ENCODE measurements at places on chromosomes 4 and X.
A peak's percentile ranks its signal among the peaks of the same experiment; 100 is the strongest.

- DNase-seq, result peak; percentile 57
Measured at GRCh38 chr4:1309261-1310010, 19.7 kb downstream of the MAEA start.

DNA sequence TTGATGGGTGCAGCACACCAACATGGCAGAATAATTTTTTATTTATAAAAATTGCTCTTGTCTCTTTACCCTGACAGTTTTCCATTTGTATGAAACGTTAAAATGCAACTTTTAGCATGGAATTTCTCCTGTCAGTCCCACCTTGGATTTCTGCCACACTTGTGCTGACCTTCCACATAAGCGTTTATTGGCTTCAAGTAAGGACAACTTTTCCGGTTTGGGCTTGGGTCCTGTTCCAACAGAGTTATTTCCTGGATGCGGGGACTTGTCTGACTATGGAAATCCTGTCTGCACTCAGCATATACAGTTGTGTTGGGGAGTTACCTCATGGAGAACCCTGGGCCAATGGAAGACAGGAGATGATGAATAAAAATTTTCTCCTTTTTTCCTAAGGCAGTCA lies 294.7 kb downstream of the NAF1 start:
- no peak for DNase-seq

DNA sequence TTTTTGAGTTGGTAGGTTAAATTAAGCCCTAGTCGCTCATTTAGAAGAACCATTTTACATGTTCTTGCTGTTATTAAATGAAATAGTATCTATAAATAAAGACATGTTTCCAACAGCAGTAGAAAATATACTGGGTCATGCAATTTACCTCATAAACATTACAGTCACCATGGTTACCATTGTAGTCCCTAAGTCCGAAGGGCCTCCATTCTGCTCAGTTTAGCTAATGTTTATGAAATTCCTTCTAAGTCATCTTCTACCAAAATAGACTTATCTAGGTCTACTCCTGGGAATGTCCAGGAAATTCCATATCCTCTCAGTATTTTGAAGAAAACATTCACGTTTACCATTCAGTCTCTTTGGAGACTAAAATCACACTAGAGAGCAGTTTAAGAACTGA lies 292.5 kb upstream of the DCAF8L1 start:
- DNase-seq, result no peak

DNA sequence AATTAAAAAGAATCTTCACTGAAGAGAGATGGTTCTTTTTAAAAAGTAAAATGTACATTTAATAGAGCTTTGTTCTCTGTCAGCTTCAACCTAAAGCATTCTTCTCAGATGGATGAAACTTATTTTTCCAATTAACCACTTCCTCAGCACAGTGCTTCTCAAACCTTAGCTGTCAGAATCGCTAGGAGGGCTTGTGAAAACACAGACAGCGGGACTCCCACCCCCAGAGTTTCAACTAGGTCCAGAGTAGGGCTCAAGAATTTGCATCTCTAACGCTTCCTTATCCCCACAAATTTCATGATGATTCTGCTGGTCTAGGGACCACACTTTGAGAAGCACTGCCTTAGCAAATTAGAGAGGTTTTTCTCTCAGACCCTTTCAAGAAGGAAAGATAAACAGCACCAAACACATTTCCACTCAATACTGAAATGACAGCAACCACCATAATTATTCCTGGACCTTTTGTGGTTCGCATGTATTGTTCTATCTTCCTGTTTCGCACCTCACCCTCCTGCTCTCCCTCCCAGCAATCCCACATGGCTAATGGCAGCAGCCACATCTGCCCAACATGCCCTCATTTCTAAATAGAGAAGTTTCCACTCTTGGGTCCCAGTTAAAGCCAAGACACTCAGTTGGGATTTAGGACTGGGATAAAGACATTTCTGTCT lies 73.2 kb downstream of the ZNF827 start:
- no peak for DNase-seq

- no peak for DNase-seq
Measured at GRCh38 chrX:154092371-154092770, 5.1 kb downstream of the MECP2 start.

GRCh38 chr4:155659176-155659575 lies 7.5 kb upstream of the GUCY1A1 start:
- no peak for DNase-seq

GRCh38 chrX:104253567-104254441 lies 929 bp downstream of the ESX1 start:
- no peak for DNase-seq

GRCh38 chrX:111283446-111283845 lies 13.2 kb upstream of the CAPN6 start:
- no peak for DNase-seq

- DNase-seq, result no peak
Measured at GRCh38 chr4:137408527-137409177, 123.6 kb downstream of the PCDH18 start.

GRCh38 chr4:35463251-35463952 lies 780.9 kb downstream of the ARAP2 start:
- DNase-seq, result no peak

GRCh38 chrX:155923200-155923599 lies 42.1 kb downstream of the VAMP7 start:
- DNase-seq, result no peak

DNA sequence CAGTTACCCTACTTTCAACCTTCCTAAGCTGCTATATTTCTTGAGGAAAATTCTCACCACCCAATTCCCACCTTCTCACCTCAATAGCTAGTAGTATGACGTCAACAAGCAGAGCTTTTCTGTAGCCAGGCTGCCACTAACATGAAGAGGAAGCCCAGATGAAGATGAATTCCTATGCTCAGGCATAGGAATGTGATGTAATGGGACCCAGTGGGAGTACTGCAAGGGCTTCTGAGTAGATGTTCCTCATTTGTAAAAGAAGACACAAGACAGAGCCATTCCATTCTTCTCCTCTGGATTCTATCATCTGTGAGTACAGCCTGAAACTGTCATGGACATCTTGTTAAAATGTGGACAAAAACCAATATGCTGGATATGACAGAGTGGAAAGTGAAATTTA lies 81.6 kb upstream of the KLF3 start:
- no peak for DNase-seq

- DNase-seq, result no peak
Measured at GRCh38 chrX:9151772-9152307, 117.9 kb upstream of the FAM9B start.

DNA sequence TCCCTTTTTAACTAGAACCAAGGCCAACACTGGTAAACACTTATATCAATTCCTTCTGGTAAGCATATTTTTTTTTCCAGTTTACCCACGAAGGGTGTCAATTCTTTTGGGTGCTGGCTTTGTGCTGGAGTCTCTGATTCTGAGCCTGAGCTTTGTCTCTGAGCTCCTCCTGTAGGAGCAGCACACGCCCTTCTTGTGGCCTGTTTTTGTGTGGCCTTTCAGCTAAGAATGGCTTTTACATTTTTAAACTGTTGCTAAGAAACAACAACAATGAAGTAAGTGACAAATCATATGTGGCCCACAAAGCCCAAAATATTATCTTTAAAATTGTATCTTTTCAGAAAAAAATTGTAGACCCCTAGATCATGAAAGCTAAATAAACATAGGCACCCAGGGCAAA lies 98.0 kb upstream of the TBC1D9 start:
- no peak for DNase-seq

- no peak for DNase-seq
Measured at GRCh38 chr4:1472148-1472797, 66.0 kb upstream of the NKX1-1 start.

GRCh38 chr4:90375081-90375480 lies 247.9 kb downstream of the CCSER1 start:
- DNase-seq, result no peak

- no peak for DNase-seq
Measured at GRCh38 chrX:38170556-38170955, 50.1 kb downstream of the SRPX start.

- DNase-seq, result no peak
Measured at GRCh38 chrX:10945498-10945897, 165.6 kb upstream of the HCCS start.

GRCh38 chr4:146330392-146330791 lies 116.1 kb downstream of the REELD1 start:
- no peak for DNase-seq

GRCh38 chr4:104421566-104421965 lies 73.1 kb downstream of the CXXC4 start:
- no peak for DNase-seq

DNA sequence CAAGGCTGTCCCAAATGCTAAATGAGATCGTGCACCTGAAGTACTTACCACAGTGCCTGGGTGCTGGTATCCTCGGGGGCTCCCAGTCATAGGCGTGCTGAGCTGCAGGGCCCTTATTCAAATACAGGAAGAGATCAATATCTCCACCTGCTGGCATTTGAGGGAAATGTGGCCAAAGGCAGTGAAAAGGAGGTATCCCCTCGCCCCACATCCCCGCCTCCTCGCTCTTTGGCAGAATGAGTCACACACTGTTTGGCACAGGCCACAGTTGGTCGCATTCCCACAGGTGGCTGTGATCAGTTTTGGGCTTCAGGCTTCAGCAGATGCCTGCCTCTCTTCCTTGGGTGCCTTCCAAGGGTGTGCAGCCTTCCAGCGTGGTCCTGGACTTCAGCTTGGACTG lies 28.4 kb downstream of the ZNF185 start:
- peak; percentile 50 for DNase-seq

DNA sequence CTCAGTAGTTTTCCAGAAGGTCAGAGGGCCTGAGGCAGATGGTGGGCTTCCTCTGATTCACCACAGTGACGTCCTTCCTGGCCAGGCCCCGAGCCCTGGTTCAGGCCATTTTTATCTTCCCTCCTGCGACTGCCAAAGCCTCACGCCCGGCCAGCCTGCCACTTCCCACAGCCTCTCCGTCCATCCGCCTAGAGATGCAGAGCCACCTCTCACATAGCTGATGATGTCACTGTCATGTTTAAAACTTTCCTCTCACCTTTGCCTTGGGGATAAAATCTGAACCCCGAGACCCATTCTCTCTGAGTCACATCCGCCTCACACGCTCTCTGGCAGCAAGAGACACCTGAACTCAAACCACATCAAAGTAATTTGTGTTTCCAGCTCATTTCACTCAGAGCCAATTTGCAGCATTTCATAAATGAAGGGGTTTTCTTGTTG lies 175.3 kb downstream of the QDPR start:
- peak; percentile 84 for DNase-seq

GRCh38 chr4:8547108-8547911 lies 32.9 kb upstream of the GPR78 start:
- no peak for DNase-seq

- DNase-seq, result no peak
Measured at GRCh38 chr4:124804041-124804440, 91.5 kb upstream of the ANKRD50 start.

GRCh38 chr4:188195389-188195985 lies 56.2 kb downstream of the TRIML1 start:
- DNase-seq, result no peak

GRCh38 chr4:151865744-151866591 lies 105.2 kb upstream of the GATB start:
- no peak for DNase-seq

DNA sequence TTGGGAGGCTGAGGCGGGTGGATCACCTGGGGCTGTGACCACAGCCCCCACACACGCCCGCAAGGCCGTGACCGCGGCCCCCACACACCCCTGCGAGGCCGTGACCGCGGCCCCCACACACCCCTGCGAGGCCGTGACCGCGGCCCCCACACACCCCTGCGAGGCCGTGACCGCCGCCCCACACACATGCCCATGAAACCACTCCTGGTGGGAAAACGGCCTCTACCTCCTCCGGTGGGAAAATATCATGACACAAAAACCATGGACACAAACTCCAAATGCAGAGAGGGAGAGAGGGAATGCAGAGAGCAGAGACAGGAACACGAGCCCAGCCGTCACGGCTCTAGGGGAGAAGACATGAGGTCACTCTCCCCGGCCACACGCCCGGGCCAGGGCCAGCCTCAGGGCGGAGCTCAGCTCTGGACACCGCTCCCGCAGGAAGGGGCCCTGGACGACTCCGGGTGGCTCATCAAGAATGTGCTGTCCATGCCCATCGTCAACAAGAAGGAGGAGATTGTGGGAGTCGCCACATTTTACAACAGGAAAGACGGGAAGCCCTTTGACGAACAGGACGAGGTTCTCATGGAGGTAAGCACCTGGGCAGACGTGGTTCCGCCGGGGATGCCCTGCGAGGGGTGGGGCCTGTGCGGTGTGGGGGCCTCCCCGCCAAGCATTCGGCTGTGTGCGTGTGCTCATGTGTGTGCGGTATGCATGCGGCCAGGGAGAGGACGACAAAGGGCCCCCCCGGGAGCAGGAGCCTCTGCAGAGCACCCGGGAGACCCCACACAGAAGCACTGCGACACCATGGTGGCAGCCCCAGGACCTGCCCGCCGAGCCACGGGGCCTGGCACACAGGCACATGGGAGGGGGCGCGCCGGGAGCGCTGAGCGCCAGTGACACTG lies 17.4 kb downstream of the ATP5ME start:
- no peak for DNase-seq

DNA sequence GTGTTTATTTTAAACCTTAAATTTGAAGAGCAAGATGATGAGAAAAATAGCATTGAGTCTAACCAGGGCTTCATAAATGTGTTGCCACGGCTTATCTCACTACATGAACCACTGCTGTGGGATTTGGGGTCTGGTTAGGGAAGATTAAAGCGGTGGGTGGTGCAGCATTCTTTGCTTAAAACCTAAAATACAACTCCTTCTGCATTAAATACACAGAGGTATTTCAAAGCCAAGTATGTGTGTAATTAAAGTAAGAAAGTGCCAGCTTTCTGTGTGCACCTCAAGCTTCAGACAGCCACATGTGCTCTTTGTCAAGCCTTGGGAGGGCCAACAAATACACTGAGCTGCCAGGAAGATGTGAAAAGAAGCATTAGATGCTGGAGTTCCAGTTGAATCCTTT lies 128.0 kb downstream of the CPE start:
- DNase-seq, result no peak

GRCh38 chr4:103075894-103076746 lies 441 bp downstream of the SLC9B2 start:
- DNase-seq, result peak; percentile 71

DNA sequence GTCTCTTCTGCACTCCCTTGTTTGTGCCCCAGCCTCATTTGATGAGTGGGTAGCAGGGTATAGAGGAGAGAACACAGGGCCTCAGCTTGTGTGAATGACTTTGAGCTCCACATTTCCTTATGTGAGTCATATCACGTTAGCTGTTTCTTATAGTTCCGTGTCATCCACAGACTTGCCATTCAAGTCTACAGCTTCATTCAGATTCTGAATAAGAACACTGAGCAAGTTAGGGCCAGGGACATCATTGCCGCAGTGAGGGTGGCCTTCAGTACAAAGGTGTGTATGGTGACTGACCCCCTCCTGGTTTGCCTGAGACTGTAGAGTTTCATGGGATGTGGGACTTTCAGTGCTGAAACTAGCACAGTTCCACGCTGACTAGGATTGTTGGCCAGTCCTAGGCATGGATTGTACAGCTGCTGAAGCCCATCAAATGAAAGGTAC lies 23.6 kb downstream of the KLF3 start:
- DNase-seq, result no peak

DNA sequence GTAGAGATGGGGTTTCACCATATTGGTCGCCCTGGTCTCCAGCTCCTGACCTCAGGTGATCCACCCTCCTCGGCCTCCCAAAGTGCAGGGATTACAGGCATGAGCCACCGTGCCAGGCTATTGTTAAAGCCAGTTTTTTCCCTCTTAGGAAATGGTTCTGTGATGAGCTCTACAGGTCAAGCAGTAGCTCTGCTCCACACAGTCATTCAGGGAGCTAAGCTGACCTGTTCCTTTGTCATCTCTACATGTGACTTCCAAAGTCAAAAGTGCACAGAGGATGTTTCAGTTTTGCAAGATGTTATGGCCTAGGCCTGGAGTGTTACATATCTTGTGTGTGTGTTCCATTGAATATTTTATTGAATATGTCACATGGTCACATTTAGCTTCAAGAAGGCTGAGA lies 11.4 kb downstream of the MCUB start:
- no peak for DNase-seq
